ENCODE measurements at places on chromosomes 7 and 10. TPM values are rescaled to one million over a fixed set of nuclear protein-coding genes. Genes with fewer than 3 reads are reported as not detected.

The CDK6 gene
- 26.8 TPM for total RNA-seq

- ATAC-seq = peak; percentile 73
Measured at GRCh38 chr7:151459726-151460473, 20.0 kb upstream of the CRYGN start.

GRCh38 chr7:15503603-15504290 is 58.1 kb downstream of the AGMO start:
- no peak for ATAC-seq

GRCh38 chr10:70221030-70221429 is 12.2 kb downstream of the PPA1 start:
- no peak for ATAC-seq

Measured in esophagus mucosa (tissue), 1 donor.